ENCODE measurements at places on chromosomes 3 and 15.

- no peak for DNase-seq
Observed at GRCh38 chr3:119873646-119874045, 91.7 kb downstream of the NR1I2 start.

- no peak for DNase-seq
Observed at GRCh38 chr3:197124713-197125112, 95.1 kb upstream of the MELTF start.

- DNase-seq = no peak
Observed at GRCh38 chr15:68414206-68414555, 17.8 kb downstream of the ITGA11 start.

GRCh38 chr3:115685097-115685496 is 61.8 kb downstream of the GAP43 start:
- no peak for DNase-seq

DNA sequence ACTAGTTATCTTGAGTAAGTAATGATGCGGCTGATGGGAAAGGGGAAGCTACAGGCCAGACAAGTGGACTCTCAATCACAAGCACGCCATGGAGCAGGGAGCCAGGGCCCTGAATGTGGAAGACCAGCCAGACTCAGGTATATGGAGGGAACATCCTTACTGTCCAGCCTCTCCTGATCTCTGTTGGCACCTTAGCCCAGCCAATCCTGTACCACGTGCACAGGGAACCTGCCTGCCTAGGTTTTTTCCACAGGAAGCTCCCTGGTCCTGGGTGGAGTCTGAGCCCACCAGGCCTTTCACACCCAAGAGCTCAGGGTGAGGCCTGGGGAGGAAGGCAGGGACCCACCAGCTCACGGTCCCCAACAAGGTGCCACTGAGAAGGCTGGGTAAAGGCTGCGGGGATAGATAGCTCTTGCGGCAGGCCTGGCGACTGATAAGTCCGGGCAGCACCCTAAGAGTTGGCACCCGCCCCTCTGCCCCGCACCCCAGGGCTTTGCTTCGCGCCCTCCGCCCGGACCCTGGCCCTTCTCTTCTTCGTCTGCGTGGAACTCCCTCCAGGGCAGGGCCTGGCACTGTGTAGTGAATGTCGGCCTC is 933 bp upstream of the APEH start:
- peak; percentile 22 for DNase-seq

GRCh38 chr15:78977091-78977571 is 32.3 kb upstream of the CTSH start:
- no peak for DNase-seq

All from CD4-positive, alpha-beta T cell treated with Interleukin-21 for 1 hour (primary cell).